ENCODE measurements at places on chromosomes 2 and 18.

- DNase-seq: no peak
Measured at GRCh38 chr18:56873441-56874140, 222.4 kb downstream of the WDR7 start.

DNA sequence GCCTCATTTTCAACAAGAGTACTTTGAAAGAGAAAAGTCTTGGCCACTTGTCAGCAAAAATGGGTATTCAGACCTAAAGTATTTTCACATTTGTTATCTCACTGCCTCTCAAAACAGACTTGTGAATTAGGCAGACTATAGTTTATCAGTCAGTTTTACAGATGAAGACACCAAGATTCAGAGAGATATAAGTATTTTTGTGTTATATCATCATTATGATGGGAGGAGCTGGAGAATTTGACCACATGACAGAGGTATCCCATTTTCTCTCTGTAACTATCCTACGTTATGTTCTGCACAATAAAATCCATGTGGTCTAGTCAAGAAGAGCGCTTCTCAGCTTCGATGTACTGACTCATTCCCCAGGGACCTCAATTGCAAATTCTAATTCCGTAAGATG, 213.7 kb downstream of the MYCN start:
- DNase-seq: no peak

- DNase-seq: no peak
Measured at GRCh38 chr2:68506170-68506569, 38.8 kb downstream of the APLF start.

DNA sequence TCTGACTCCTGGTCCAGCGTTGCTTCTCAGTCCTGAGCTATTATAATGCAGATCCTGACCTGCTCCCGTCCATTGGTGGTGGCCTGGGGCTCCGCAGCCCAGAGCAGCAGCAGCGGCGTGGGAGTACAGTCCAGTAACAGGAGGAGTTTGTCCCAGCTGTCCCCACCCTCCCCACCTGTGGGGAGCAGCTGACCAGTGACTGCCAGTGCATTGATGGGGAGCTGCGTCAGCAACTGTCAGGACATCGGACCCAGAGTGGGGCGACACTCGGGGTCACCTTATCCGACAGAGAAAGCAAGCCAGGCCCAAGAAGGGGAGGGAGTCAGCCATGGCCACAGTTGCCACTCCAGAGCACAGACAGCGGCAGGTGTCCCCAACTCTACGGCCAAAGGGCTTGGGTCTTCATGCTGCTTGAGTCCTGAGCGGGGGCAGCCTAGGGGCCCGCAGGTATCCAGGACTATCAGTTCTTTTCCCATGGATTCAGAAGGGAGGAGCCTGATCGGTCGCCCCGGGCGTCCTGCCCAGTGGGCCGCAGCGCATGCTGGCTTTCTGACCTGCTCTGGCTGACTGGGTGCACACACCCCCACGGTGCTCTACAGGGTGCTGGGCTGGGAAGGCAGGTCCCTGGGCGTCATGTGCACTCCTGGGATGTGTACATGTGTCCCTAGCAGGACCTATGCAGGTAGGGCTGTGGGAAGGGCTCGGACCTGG, 29.7 kb downstream of the DNMT3A start:
- DNase-seq: peak; percentile 31

DNA sequence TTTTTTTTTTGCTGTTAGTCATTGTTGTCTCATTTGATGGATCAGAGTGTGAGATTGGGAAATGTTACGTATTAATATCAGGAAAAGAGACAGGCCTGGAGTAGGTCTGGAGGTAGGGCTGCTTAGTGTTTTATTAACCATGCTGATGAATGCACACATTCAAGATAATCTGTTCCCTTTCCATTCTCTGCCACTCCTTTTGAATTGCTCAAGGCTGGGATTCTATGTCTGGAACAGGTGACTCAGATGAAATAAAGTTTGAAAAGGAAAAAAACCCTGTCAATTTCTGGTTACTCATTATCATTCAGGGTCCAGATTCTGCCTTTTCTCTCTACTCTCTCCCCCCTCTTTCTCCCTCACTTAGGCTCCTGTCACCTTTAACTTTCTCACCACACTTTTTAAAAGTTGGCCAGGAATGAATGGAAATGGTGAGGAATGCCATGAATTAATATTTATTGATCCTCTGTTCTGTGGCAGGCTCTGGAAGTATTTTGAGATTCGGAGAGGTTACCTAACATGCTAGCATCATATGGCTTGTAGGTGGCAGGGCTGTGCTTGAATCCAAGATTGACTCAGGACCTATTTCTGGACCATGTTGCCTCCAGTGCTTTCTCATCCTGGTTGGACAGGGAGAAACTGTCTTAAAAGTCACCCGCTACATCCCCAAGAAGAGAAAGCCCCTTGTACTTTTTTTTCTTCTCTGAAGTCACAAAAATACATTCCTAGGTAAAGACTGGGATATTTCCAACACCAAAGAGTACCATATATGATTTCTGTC, 40.2 kb downstream of the MAP4K4 start:
- DNase-seq: no peak

GRCh38 chr2:161367675-161368074, 48.4 kb upstream of the TBR1 start:
- DNase-seq: no peak

GRCh38 chr2:200252265-200253067, 54.0 kb upstream of the SPATS2L start:
- DNase-seq: no peak

DNA sequence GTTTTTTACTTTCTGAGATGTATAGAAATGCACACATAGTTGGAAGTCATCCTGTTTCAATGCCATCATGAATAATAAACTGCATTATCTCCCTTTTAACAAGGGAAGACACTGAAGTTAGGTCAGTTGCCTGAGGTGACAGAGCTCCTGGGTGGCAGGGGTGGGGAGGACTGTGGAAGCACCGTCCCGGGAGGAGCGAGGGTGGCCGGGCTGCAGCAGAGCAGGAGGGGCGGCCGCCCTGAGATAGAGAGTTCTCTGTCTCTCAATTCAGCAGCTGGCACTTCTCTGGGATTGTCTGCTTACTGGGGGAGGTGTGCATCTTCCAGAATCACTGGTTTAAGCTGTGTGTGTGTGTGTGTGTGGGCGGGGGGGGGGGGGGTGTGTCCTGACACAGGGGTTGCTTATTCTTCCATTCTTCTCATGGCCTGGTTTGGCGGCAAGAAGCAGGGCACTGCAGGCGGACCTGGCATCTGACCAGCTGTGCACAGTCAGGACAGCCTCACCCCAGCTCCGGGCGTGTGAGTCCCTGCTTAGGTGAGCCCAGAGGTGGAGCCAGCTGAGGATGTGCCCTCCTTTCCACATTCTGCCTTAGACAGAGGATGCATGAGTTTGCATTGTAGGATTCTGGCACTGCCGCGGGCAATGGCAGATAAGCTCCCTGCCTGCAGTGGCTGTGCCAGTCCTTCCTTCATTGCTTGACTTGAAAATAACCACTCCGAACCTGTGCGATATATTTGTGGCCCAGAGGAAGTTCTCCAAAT, 40.4 kb downstream of the VWA3B start:
- no peak for DNase-seq

- no peak for DNase-seq
Measured at GRCh38 chr2:39370101-39370500, 67.0 kb downstream of the MAP4K3 start.

GRCh38 chr2:71602115-71602495, 148.7 kb downstream of the DYSF start:
- no peak for DNase-seq

DNA sequence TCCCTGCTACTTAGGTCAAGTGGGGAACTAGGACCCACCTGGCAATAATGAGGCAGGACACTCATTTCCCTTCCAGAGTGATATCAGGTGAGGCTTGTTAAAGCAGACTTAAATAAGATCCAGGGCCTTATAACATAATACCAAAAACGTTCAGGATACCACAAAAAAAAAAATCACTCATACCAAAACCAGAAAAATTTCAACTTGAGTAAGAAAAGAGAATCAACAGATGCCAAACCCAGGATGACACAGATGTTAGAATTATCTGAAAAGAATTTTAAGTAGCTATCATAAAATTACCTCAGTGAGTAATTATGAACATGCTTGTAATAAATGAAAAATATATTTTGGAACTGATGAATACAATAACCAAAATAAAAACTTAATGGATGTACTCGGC, 255.6 kb upstream of the OSR1 start:
- no peak for DNase-seq

All from PC-9 (cell line).